ENCODE measurements at places on chromosomes 7 and 10.

- no peak for DNase-seq
Measured at GRCh38 chr10:4654496-4654895, 171.5 kb upstream of the AKR1E2 start.

DNA sequence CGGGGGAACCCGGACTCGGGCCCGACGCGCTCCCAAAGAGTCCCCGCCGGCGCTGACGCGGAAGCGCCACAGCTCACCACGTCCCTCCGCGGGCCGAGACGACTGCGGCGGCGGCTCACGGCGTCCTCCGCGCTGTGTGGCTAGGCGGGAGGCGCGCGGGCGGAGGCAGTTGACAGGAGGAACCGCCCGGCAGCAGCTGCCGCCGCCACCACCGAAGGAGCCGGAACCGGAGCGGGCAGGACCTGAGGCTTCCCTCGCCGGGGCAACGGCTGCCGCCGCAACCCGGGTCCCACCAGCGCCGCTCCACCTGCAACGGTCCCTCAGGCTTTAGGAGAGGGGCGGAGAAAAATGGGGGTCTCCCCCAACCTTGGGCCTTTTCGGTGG lies 334 bp downstream of the ZNF800 start:
- DNase-seq, result peak; percentile 65

- DNase-seq, result no peak
Measured at GRCh38 chr10:5376450-5376849, 11.7 kb downstream of the UCN3 start.

DNA sequence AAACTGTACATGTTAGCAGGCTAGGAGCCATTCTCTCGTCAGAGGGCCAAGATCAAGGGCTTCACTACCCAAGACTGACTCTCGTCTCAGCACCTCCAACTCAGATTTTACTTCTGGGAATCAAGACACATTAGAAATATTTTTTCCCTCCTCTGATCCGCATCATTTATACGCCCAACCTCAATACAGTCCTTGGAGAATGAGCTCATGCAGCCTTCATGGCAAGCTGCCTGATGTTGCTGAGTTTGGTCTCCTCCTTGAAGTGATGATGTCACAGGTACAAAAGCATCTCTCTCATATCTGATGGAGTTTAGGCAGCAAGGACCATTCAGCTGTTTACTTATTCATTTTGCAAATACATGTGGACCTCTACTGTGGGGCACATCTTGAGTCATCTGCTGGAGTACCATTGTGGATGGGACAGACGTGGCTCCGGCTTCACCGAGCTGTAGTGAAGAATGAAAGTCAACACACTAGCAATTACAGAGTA lies 114.0 kb downstream of the BMPER start:
- DNase-seq, result no peak

DNA sequence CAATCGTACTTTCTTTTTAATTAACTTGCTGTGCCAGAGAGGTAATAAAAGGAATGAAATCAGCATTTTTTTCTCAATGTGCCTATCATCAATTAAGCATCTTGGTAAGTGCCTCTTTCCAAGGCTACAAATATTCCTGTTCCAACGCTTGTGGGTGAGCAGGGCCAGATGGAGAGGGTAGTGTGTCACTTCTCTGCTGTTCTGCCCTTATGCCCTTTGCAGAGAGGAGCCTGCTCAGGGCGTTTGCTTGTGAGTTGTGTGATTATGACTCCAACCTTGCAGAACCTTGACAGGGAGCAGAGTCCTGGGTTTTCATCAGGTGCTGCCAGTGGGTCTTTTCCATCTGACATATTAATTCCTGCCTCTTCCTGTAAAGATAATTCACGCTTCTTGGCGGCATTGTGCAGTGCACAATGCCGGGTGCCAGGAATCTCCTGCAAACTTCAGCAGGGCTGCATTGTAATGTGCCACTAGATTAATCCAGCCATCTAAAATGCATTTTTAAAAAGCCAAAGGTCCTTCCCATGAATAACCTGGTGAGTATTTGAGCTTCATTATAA lies 234.4 kb downstream of the ARHGAP12 start:
- DNase-seq, result no peak

GRCh38 chr7:107728276-107728675 lies 15.7 kb upstream of the CBLL1 start:
- DNase-seq, result no peak

- DNase-seq, result no peak
Measured at GRCh38 chr7:73395538-73396503, 37.8 kb upstream of the FZD9 start.

DNA sequence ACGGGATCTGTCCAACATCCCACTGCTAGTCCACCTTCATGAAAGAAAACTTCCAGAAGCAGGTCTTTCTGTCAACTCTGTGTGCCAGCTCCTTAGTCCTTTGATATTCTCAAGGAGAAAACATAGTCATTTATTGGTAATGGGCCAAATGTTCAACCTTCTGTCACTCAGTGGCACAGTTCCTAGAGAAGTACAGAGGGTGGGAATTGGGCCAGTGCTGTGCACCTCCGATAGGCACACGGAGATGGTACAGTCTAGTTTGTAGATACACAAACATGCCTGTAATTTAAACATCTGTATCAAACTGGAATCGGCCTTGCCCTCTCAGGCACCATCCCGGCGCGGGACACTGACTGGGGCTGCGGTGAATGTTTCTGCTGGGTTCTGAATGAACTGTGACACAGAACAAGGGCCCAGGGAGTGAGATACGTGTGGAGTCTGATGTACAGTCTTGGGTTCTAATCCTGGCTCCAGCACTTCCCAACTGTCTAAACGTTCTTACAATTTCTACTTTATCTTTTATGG lies 213.9 kb upstream of the SHH start:
- DNase-seq, result no peak

GRCh38 chr7:78037603-78038002 lies 239.0 kb downstream of the PHTF2 start:
- no peak for DNase-seq

DNA sequence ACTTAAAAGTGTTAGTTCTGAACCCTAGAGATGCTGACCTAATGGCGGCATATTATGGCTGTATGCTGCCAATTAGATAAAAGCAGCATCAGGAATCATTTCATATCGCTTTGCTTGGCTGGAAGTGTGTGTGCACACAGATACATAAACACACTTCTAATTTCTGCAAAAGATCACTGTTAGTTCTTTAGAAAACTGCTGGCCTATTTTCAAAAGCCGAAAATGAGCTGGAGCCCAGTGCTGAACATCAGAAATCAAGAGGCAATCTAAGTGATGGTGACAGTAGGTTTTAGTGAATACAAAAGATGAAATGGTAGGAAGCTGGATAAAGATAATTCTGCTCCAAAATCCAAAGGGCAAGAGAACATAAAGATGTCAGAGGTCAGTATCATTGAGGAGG lies 745.8 kb upstream of the LRRTM3 start:
- no peak for DNase-seq

DNA sequence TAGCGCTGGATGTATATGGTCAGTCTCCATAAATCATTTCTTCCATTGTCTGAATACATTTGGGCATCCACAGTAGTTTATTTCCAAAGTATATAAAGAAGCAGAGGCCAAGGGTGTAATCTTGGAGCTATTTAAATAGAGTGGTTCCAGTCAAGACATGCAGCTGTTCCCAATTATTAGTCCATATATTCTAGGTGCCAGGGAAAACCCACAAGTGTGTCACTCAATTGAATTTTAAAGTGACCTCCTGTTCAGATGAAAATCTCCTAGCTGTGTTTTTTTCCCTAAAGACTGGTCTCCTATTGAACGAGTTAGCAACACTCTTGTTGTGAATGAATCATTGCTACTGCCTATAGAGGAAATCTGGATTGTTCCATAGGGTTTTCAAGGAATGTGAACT lies 260.2 kb upstream of the BMPER start:
- DNase-seq, result no peak

DNA sequence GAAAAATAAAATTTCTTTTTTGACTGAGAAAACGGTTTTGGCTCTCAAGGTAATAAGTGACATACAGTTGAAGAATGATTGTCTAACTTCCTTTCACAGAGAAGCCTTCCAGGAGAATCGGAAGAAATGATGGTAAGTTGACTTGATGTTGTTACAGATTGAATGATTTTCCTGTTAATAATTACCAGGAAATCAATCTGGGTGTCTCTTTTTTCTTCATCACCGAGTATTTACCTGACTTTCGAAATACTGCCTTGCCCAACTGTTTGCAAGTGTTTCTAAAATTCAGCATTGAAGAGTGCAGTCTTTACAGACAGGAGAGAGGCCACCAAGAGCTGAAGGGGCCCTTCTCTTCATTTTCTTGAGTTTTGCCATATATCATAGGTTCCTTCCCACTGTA lies 4.0 kb downstream of the ITIH2 start:
- no peak for DNase-seq

DNA sequence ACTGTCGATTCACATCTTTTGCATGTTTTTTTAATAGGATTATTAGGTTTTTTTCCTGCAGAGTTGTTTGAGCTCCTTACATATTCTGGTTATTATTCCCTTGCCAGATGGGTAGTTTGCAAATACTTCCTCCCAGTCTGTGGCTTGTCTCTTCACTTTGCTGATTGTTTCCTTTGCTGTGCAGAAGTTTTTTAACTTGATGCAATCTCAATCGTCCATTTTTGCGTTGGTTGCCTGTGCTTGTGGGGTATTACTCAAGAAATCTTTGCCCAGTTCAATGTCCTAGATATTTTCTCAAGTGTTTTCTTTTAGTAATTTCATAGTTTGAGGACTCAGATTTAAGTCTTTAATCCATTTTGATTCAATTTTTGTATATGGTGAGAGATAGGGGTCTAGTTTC lies 95.4 kb downstream of the TBXAS1 start:
- DNase-seq, result no peak

GRCh38 chr7:23956772-23957576 lies 247.0 kb downstream of the STK31 start:
- DNase-seq, result peak; percentile 20

DNA sequence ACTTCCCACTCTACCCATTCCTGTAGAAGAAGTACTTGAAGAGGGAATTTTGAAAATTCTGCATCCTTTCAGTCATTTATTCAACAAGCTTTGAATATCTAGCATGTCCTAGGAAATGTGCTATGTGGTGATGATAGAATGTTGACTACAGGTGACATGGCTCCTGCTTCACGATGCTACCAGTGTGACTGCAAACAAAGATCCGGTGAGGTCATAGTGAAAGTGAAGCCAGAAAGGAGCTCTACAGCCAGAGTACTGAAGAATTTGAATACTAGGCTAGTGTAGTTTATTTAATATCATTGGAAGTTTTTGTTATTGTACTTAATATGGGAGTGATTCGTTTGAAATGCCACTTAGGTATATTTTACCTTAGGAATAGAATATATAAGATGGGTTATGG lies 348.1 kb downstream of the TFEC start:
- no peak for DNase-seq

DNA sequence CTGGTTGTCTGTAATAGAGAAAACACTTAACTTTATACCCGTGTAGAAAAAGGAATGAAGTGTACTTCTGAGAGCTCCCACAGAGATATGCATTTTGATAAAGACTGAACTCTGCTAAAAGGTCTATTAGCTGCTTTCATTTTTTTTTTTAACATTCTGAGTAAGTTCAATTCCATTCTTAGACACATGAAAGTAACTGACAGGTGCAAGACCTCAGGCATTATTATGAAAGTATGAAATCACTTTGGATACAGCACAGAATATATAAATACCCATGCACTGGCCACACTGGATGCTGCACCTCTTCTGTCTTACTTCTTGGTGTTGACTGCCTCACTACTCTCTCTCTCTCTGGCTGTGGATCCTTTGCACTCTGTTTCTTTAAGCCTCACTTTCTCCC lies 46.2 kb downstream of the VWDE start:
- no peak for DNase-seq

DNA sequence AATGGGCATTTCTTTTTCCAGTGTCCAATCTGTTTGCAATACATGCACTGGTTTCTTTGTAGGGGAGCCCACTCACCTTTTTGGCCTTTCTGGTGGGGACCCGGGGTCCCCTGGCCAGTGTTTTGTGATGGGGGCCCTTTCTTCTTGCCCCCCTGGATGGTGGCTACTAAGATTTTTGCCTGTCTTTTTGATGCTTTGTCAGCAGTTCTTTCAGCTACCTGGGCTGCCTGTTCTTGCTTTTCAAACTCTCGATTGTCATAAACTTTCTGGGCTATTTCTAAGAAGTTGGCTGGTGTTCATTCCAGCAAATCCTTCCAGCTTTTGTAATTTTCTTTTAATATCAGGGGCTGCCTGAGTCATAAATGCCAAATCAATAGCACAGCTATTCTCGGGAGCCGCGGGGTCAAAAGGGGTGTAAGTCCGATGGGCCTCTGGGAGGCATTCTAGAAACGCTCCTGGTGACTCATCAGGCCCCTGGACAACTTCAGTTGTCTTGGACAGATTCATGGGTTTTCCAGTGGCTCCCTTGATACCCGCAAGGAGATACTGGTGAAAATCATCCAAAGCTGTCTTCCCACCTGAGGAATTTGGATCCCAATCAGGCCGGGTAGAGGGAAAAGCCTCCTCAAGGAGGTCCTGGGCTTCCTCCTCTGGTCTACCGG lies 79.0 kb downstream of the PRR15 start:
- DNase-seq, result no peak

GRCh38 chr10:86699991-86700840 lies 31.9 kb downstream of the LDB3 start:
- no peak for DNase-seq

DNA sequence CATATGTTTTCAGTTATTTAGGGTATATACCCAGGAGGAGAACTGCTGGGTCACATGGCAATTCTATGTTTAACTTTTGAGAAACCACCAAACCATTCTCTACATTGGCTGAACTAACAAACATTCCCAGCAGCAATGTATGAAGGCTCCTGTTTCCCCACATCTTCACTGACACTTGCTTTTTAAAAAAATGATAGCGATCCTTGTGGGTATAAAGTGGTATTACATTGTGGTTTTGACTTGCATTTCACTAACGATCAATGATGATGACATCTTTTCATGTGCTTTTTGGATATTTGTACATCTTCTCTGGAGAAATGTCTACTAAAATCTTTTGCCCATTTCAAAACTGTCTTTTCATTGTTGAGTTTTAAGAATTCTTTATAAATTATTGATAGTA lies 51.2 kb upstream of the ANAPC16 start:
- DNase-seq, result no peak

- no peak for DNase-seq
Measured at GRCh38 chr10:85602713-85603112, 763.9 kb downstream of the GRID1 start.

GRCh38 chr10:17454161-17455014 lies at the start of gene ST8SIA6:
Gene ST8SIA6 (minus strand): TSS chr10:17454595. CDS start chr10:17454255, 340 bp downstream.
- peak; percentile 9 for DNase-seq

GRCh38 chr7:79216236-79216635 lies 237.2 kb downstream of the MAGI2 start:
- no peak for DNase-seq

GRCh38 chr7:99404235-99404976 lies 4.0 kb downstream of the PDAP1 start:
- DNase-seq, result no peak

GRCh38 chr7:30738026-30738915 lies 13.7 kb upstream of the INMT start:
- DNase-seq, result no peak

DNA sequence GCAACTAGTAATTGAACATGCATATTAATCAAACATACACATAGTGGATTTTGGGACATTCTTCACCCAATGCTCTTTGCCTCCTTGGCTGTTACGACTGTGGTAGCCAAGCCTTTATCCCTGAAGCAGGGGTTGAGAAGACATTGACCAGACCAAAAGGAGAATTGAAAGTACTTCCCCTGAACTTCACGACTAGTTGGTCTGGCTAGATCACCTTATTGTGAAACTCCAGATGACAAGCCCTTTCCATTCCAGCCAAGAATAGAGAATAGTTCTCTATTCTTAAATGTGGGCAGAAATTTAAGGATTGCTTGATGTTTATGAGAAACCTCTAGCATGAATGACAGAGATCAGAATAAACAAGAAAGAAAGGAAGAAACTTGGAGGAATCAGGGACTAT lies 97.0 kb downstream of the LRMDA start:
- no peak for DNase-seq
